ENCODE measurements at places on chromosomes 6 and 20.

DNA sequence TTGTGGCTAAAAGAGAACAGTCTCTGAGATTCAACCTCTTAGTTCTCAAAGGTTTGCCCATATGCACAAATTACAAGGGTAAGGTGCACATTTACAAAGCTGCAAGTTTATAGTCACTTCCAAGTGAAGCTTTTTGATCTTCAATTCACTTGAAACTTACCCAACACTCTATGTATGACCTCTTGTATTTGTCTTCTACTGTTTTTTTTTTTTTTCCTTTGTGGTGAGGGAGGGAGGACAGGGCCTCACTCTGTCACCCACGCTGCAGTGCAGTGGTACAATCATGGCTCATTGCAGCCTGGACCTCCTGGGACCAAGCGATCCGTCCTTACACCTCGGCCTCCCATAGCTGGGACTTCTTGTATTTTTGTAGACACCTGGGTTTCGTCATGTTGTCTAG lies 4.5 kb upstream of the FOXO3 start:
- DNase-seq = no peak

- DNase-seq = peak; percentile 92
Observed at GRCh38 chr6:35804996-35805736, at the start of gene LHFPL5. LHFPL5 (plus strand) TSS chr6:35805352; CDS start chr6:35805671, 319 bp downstream.

GRCh38 chr6:3426927-3427686 lies 29.7 kb downstream of the SLC22A23 start:
- no peak for DNase-seq

- DNase-seq = no peak
Observed at GRCh38 chr20:49808753-49809152, 3.9 kb upstream of the SLC9A8 start.

DNA sequence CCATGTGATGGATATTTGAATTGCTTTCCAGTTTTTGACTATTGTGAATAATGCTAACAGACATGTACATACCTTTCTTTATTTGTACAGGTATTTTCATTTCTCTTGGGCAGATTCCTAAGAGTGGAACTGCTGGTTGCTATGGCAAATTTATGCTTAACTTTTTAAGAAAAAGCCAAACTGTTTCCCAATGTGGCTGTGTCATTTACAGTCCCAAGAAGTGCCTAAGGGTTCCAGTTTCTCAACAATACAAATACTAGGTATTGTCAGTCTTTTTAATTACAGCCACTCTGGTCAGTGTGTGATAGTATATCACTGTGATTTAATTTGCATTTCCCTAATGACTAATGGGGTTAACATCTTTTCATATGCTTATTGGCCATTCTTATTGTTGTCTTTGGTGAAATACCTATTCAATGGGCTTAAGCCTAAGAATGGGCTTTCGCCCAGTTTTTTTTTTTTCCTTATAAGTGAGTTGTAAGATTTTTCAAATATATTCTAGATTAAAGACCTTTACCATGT lies 10.3 kb downstream of the REPS1 start:
- DNase-seq = no peak

DNA sequence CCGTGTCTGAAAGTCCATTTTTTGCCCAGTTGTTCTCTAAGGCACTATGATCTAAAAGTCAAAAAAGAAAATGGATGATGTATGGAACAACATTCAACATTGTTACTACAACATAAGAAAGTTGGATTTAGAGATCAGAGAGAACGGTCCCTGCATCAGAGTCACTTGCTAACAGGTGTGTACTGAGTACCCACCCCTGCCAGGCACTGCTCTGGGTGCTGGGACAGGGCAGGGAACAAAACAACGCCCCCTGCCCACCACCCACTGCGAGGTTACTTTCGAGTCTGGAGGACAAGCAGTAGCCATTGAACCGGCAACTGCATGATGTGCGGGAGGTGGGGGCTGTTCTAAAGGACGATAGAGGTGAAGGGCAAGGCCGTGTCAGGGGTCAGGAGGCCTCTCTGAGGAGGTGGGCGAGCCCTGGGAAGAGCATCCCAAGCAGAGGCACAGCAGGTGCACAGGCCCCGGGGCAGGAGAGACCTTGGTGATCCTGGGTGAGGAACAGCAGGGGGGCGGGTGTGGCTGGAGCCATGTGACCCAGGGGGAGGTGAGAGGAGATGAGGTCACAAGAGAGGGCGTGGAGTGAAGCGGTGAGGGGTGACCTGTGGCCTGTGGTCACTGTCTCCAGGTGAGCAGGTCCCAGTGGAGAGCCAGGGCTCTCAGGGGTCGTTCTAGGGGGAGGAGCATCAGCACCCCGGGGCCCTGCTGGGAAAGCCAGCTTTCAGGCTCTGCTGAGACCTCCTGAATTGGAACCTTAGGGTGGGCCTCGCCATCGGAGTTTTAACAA lies 197.5 kb upstream of the SULF2 start:
- no peak for DNase-seq

DNA sequence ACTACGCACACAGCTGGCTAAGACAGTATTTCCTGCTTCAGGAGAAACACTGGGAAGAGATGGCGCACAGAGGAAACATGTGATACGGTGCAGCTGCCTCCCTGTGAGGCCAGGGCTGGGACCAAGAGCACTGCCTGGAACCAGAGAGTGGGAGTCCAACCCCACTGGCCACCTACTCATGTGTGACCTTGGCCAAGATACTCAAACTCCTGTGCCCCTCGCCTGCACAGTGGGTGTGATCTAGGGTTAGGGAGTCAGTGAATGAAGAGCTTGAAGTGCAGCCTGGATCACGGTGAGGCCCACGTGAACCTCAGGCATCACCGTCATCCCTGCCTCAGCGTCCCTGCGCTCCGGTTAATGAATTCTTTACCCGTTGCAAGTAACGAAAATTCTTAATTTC lies 41.7 kb upstream of the MPC1 start:
- DNase-seq = no peak

GRCh38 chr6:136415351-136416007 lies 125.8 kb upstream of the BCLAF1 start:
- DNase-seq = no peak

- DNase-seq = no peak
Observed at GRCh38 chr6:46638650-46639049, 14.0 kb downstream of the CYP39A1 start.

GRCh38 chr6:39907871-39908575 lies 26.2 kb downstream of the MOCS1 start:
- DNase-seq = no peak

DNA sequence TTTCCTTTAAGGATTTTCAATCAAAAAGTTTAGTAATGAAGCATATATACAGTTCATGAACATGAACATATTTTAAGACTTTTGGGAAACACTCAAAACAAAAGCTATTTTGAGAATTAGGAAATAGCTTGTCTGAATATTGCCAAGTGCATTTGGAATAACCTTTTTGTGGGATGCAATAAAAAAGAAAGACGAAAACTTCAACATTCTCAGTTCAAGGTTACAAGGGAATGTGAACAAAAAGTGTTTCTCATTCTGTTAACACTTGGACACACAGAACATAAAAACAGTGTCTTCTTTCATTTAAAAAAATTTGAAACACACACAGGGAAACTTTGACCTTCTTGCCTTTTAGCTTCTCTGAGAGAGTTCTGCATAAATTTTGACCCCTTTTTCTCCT lies 72.7 kb upstream of the TCF21 start:
- no peak for DNase-seq

- DNase-seq = no peak
Observed at GRCh38 chr6:32402812-32403211, 4.2 kb downstream of the BTNL2 start.

- DNase-seq = peak; percentile 69
Observed at GRCh38 chr20:45445805-45446562, 23.6 kb upstream of the WFDC2 start.

GRCh38 chr20:62318400-62319345 lies 15.9 kb downstream of the ADRM1 start:
- no peak for DNase-seq

DNA sequence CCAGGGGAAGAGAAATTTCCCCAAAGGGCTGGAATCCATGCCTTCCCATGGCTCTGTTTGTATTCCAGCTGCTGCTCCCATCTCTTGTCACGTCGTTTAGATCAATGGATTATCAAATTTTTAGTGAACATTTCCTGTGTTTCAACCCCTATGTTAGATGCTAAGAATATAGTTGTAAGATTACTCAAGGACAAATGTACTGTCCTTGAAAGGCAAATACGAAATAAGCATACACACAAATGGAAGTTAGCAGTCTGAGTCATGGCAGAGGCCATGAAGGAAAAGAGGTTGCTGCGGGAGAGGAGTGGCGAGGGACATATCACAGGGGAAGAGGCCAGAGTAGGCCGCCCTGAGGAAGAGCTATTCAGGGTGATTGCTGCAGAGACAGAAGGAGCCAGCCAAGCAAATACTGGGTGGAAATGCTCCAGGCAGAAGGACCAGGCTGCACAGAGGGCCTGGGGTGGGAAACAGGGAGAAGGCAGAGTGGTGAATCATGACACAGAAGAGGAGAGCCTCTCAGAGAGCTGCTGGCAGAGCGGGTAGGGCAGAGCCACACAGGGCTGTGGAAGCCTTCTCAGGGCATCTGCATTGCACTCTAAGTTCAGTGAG lies 219.2 kb upstream of the LRFN2 start:
- no peak for DNase-seq

GRCh38 chr6:137767911-137768690 lies 99.0 kb upstream of the TNFAIP3 start:
- DNase-seq = no peak

- no peak for DNase-seq
Observed at GRCh38 chr6:128252341-128253176, 267.8 kb downstream of the PTPRK start.

DNA sequence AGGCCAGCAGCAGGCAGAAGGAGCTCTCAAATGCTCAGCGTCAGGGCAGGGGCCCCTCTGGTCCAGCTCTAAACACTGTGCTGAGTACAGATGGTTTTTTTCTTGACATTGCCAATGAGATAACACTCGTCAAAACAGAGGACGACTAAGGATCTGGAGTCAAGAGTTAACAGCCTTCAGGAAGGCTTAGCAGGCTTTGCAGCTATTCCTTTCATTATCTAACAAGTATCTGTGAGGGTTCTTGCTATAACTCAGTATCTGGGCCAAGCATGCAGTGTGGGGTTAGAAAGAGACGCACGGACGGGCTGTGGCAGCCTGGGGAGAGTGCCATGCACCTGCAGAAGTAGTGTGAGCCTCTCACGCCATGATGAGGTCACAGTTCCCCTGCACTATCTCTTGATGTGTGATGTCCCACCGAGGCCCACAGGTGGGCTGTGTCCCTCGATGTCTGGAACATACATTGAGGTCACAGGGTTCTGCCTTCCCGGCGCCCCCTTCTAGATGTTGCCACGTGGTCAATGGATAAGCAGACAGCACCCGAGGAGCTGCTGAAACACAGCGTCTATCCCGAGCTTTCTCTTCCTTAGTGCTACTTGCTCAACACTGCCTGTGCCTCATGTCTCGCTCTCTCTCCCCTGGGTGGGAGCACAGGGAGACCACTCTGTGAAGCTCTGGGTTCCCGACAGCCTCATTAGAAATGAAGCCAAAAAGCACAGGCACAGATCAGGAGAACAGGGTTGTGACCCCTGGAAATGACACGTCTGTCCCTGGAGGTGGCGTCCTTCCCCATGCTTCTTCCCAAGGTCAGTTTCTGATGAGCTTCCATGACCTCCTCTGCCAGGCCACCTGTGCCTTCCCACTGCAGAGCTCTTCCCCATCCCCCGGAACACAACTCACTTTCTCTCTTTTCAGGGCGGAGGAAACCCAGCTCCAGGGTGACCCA lies 85.5 kb upstream of the RPS6KA2 start:
- DNase-seq = no peak

- DNase-seq = peak; percentile 30
Observed at GRCh38 chr20:56554869-56555268, 21.8 kb downstream of the FAM209B start.

- peak; percentile 61 for DNase-seq
Observed at GRCh38 chr20:19758133-19758500, at the start of gene RIN2. RIN2 (plus strand) TSS chr20:19758258; CDS start chr20:19889602, 131,344 bp downstream.

DNA sequence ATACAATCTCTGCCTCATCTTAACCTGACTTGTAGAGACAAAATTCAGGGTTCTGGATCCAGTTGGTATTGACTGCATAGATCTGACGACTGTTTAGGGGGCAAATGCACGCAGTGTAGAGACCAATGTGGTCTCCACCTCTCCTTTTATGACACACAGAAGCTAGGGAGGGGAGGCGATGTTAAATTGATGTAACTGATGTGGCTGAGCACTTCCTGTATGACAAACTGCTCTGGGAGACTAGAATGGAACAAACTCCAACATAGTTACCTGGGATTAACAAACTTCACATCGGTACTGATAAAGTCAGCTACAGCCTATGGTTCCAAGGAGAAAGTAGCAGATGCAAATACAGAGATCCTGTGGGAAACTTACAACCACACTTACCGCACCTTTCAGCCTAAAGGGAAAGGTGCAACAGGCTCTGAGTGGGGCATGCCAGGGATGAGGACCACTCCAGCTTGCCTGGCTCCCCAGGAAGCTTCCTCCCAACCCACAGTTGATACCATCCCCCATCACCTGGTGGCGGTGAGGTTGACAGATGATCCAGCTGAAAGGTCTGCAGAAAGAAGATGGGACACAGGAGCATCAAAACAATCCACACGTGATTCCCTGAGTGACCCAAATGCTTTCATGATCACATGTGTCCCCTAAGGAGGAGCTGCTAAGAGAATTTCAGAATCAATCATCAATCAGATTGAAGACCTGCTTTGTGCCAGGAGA lies 60.6 kb upstream of the MRPS10 start:
- no peak for DNase-seq

- peak; percentile 62 for DNase-seq
Observed at GRCh38 chr20:16821211-16822089, 73.3 kb downstream of the OTOR start.

DNA sequence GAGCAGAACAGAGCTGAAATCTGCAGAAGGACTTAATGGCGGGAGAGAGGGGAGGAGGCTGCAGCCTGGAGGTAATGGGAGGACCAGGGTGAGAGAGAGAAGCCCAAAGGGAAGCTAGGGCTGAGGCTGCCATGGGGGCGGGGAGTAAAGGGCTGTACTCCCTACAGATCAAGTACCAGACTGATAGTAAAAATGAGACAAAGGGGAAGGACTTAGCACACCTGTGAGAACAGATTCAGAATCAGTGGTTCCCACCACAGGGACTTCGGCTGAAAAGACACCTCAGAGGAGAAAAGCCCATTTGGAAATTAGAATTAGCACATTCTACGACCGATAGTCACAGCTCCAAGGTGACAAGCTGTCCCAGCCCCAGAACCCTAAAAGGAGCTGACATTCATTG lies 6.4 kb upstream of the TBXT start:
- no peak for DNase-seq

- DNase-seq = no peak
Observed at GRCh38 chr6:52394251-52394666, 25.9 kb upstream of the EFHC1 start.

- DNase-seq = no peak
Observed at GRCh38 chr6:85764844-85765243, 122.2 kb upstream of the SYNCRIP start.
